T-helper 17 cell (primary cell): ENCODE measurements at places on chromosomes 6 and 20. TPM values are rescaled to one million over a fixed set of nuclear protein-coding genes. Genes with fewer than 3 reads are reported as not detected.

The SLC52A3 gene
- not detected for total RNA-seq

The PHACTR1 gene
- total RNA-seq = 11.1 TPM

The SLC44A4 gene
- 0.10 TPM for total RNA-seq

The ZNF335 gene
- total RNA-seq = 129 TPM

DNA sequence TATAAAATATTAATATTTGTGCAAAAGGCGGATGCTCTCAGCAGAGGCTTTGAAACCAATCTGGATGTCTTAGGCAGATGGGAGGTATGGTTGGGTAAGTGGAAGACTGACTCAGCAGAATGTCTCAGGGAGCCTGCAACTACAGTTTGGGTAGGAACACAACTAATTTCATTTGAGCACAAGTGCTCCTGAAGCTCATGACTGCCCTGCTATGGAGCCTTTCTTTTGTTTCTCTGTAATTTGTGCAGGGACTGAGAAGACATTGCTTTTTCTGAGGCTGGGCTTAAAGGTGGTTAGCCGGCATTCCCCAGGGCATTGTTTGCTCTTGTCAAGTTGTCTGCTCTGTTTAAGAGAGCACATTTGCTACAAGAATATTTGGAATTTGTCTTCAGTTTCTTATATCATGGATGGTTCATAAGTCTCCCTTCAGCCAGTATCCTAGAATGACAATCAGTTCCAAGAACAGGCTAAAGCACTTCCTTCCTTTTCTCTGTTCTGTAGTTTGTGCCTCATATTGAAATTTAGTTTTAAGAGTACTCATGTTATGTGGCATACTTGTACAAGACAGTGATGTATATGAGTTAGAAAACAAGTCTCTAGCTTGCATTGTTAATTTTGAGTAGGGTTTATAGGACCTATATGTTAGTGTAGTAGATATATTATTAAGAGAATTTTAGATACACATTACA is 208.3 kb downstream of the ZFAND3 start:
- H3K36me3 ChIP-seq = peaks cover 2% of the 10 kb centered on the region
- no peak overlapping the region for H3K4me3 ChIP-seq
- H3K4me1 ChIP-seq = peaks cover 39% of the 10 kb centered on the region
- no peak overlapping the region for H3K27ac ChIP-seq
- no peaks in the 10 kb centered on the region for H3K27me3 ChIP-seq

DNA sequence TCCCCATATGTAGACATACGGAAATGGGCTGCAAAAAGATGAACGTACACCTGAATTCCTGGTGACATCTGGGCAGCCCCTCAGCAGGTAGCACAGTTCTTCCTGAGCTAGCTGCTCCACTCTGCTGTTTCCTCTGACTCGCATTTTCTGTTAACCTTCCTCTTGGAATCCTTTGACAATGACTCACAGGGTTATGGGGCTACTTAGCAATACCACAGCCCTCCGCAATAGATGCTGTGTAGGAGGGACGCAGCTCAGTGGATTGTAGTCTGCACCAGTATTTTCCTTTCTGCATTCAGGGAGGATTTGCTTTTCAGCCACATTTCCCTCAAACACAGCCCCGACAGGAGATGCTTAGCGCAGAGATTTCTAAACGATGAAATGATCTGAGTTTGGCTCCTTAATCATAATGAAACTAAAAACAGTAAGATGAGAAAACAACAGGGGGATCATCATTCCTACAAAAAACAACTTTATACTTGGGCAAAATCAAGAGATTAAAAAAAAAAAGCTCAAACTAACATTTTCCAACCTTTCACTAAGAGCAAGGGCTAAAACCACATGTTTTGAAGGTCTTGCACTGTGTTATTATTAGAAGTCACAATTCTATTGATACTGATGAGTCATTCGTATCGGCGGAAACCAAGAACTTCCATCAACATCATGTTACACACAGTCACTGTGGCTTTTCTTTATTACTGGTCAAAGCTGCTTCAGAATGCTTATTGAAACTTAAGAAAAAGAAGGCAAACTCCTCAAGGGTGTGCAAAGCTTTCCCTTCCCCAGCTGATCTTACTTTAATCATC is 12.2 kb downstream of the BACH2 start:
- DNase-seq = peak; percentile 10
- H3K4me1 ChIP-seq = peaks cover 35% of the 10 kb centered on the region
- peak overlapping the region; percentile 94 for H3K4me3 ChIP-seq
- H3K27ac ChIP-seq = peak overlapping the region; percentile 97

- peaks cover 7% of the 10 kb centered on the region for H3K4me1 ChIP-seq
- no peak overlapping the region for H3K27ac ChIP-seq
- H3K27me3 ChIP-seq = no peaks in the 10 kb centered on the region
- H3K36me3 ChIP-seq = no peaks in the 10 kb centered on the region
These were observed 79.4 kb downstream of the GFOD1 start for GRCh38 chr6:13407709-13408695.

DNA sequence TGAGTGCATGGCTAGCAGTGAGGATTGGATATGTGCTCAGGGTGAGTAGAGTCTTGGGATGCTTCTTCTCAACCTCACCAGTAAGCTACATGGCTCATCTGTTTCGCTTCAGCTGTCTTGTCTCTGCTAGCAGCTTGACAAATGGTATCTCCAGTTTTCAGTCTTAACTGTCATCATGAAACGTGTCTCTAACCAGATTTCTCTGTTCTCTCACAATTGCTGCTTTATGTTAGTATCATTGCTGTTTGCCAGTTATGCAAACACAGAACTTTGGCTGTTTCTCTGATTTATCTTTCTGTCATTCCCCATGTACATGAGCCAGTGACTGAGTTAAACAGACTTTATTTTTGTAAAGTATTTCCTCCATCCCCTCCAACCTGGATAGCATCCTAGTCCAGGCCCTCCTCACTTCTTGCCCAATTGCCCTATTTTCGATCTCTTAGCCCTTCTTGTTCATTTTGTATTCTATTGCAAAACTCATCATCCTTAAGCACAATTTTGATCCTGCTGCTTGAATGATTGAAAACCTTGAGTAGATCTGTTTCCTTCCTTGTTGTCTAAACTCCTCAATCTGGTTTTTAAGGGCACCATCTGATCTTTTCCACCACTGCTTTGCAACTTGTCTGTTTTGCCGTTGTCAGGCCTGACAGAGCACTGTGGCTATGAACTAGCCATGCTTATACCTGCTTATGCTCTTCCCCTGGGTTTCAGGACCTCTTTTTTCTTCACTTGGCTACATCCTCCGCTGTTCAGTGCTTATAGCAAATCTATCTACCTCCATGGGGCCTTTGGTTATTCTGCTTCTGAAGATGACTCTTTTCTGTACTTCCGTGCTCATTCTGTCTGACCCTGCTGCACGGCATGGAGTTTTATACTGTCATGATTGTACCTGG is 37.7 kb upstream of the ADIG start:
- peaks cover 29% of the 10 kb centered on the region for H3K36me3 ChIP-seq
- H3K4me3 ChIP-seq = no peak overlapping the region
- peaks cover 17% of the 10 kb centered on the region for H3K4me1 ChIP-seq
- H3K27ac ChIP-seq = peak overlapping the region; percentile 16

DNA sequence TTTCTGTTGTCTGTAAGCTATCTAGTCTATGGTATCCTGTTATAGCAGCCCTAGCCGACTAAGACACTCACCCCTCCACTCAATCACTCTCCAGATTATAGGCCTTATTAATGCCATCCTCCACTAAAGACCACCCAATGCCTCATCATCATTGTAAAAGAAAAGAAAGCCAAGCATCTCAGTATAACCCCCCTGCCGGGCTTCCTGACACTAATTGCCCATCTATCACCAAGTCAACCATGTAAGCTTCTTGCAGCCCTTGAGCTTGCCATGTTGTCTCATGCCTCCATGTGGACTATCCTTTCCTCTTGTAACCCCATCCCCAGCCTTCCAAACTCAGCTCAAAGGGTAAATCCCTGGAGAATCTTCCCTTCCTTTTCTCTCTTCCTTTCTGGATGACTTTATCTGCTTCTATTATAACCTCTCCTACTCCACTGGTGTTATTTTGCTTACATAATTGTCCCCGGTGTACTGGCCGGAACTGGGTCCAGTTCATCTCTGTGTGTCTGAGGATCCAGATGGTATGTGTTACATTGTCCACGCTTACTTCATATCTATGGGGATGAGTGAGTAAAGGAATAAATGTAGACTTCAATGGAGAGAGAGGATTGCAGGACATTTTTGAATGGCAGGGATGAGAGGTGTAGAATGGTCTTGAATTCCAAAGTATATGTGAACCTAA is 202.9 kb upstream of the SOX4 start:
- no peaks in the 10 kb centered on the region for H3K4me1 ChIP-seq
- DNase-seq = no peak
- H3K36me3 ChIP-seq = no peaks in the 10 kb centered on the region
- no peaks in the 10 kb centered on the region for H3K27me3 ChIP-seq
- H3K27ac ChIP-seq = no peak overlapping the region
- no peak overlapping the region for H3K4me3 ChIP-seq

- H3K36me3 ChIP-seq = peaks cover 4% of the 10 kb centered on the region
- peaks cover 9% of the 10 kb centered on the region for H3K4me1 ChIP-seq
- H3K4me3 ChIP-seq = no peak overlapping the region
- DNase-seq = no peak
- no peak overlapping the region for H3K27ac ChIP-seq
- no peaks in the 10 kb centered on the region for H3K27me3 ChIP-seq
These were observed 3.7 kb upstream of the MAP3K5 start for GRCh38 chr6:136795996-136796395.

DNA sequence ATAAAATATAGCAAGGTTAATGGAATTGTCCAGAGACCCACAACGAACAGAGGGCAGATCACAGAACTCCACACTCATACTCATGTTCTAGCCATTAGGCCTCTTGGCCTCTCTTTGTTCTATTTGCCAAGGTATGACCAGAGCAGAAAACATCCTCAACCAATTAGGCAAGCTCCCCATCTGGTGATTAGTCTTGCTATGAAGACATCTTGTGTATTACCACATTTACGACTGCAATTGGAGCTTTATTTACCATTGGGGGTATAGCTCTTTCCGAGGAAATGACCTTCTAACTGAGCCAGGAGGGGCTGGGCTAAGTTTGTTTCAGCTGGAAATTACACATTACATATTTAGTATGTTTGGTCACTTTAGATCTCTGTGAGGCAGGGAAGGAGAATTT is 593.9 kb downstream of the CD109 start:
- H3K27me3 ChIP-seq = no peaks in the 10 kb centered on the region
- H3K4me3 ChIP-seq = no peak overlapping the region
- no peaks in the 10 kb centered on the region for H3K36me3 ChIP-seq
- no peak overlapping the region for H3K27ac ChIP-seq
- no peaks in the 10 kb centered on the region for H3K4me1 ChIP-seq

GRCh38 chr6:32785781-32786533 is 22.6 kb upstream of the HLA-DQB2 start:
- no peak overlapping the region for H3K27ac ChIP-seq
- no peaks in the 10 kb centered on the region for H3K36me3 ChIP-seq
- no peak overlapping the region for H3K4me3 ChIP-seq
- peaks cover 40% of the 10 kb centered on the region for H3K27me3 ChIP-seq

GRCh38 chr20:13336308-13337089 is 115.4 kb downstream of the ISM1 start:
- peaks cover 7% of the 10 kb centered on the region for H3K27me3 ChIP-seq
- peaks cover 2% of the 10 kb centered on the region for H3K36me3 ChIP-seq
- no peak overlapping the region for H3K27ac ChIP-seq
- peaks cover 3% of the 10 kb centered on the region for H3K4me1 ChIP-seq
- H3K4me3 ChIP-seq = no peak overlapping the region

GRCh38 chr6:136076496-136076895 is 173.6 kb downstream of the MTFR2 start:
- no peak overlapping the region for H3K4me3 ChIP-seq
- H3K36me3 ChIP-seq = peaks cover 3% of the 10 kb centered on the region
- no peak overlapping the region for H3K27ac ChIP-seq
- DNase-seq = no peak

DNA sequence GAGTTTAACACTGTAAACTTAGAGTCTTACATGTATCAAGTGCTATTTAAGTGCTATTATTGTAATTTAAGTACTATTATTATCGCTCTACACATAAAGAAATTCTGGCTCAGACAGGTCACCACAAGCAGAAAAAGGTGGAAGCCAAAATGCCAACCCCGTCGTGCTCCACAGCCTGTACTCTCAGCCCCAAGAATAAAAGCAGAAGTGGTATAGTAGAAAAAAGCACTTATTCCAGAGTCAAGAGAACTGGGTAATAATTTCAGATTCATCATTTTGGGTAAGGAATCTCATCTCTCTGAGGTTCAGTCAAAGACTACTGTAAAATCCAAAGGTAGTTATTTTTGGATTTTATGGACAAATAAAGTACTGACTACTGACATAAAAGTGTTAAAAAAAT is 943 bp downstream of the ZUP1 start:
- H3K4me3 ChIP-seq = peak overlapping the region; percentile 97
- peaks cover 19% of the 10 kb centered on the region for H3K27me3 ChIP-seq
- H3K4me1 ChIP-seq = peaks cover 37% of the 10 kb centered on the region
- peaks cover 7% of the 10 kb centered on the region for H3K36me3 ChIP-seq
- DNase-seq = no peak
- H3K27ac ChIP-seq = peak overlapping the region; percentile 95

DNA sequence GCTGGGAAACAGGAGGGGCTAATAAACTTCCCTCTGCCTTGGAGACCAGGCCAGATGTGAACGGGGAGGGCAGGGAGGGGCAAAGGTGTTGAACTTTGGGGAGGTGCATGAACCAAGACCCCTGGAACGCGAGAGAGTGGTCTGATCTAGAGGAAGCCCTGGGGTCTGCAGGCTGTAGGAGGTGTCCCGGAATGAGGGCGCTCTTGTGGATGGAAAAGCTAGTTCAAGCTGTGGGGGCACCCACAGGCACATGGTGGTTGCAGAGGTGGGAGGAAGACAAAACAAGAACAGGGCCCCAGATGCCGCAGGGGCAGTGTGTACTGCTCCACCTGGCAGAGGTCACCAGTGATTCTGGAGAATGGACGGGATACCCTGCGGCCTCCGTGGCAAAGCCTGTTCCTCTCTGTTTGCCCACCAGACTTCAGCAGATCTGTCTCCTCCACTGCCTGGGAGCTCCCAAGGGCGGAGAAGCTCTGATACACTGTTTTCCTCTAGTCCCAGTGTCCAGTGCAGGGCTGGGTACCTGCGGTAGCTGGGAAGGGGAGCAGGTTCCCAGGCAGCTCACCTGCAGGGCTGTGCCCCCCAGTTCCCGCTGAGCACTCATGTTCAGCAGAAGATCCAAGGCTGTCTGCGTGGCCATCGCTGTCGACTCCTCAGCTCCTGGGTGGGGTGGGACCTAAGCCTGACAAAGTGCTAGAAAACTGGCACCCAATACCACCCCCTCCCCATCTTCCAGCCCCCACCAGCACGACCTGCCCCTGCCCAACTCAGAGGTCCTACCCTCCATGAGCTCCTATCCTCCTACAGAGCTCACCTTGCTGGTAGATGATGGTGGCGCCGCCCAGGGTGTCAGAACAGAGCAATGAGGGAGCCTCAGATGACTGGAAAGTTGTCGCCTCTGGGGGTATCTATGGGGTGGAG is 14.7 kb downstream of the ZNF335 start:
- no peak overlapping the region for H3K27ac ChIP-seq
- H3K36me3 ChIP-seq = peaks cover 6% of the 10 kb centered on the region
- no peaks in the 10 kb centered on the region for H3K27me3 ChIP-seq
- peaks cover under 1% of the 10 kb centered on the region for H3K4me1 ChIP-seq
- DNase-seq = no peak

DNA sequence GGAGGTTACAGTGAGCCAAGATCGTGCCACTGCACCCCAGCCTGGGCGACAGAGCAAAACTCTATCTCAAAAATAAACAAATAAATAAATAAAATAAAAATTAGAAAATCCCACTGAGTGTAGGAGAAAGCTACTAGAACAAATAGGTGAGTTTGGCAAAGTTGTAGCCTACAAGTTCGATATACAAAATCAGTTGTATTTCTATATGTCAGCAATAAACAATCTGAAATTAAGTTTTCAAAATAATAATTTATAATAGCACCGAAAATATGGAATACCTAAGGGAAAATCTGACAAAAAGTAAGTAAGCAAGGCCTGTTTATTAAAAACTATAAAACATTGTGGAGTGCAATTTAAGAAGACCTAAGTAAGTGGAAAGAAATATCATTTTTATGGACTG is 5.1 kb upstream of the DEFB118 start:
- DNase-seq = no peak
- no peak overlapping the region for H3K4me3 ChIP-seq
- peaks cover under 1% of the 10 kb centered on the region for H3K27me3 ChIP-seq
